NCI-H1092 (cell line): ENCODE measurements at places on chromosomes 7 and 10.

DNA sequence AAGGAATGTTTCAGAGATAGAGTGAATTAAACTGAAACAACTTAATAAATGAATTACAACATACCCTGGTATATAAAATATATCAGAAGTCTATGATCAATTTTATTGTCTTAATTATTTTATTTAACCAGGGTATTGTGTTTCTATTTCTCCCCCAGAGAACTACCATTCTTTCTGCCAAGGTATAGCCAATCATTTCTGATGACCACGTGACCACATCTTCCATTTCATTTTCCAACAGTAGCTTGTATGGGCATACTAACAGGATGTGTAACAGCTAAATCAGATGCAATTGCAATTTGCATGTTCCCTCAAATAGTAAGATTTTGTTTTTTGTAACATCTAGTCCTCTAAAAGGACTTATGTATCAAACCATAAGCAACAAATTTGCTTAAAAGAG is 123.9 kb upstream of the COL1A2 start:
- DNase-seq, result no peak

DNA sequence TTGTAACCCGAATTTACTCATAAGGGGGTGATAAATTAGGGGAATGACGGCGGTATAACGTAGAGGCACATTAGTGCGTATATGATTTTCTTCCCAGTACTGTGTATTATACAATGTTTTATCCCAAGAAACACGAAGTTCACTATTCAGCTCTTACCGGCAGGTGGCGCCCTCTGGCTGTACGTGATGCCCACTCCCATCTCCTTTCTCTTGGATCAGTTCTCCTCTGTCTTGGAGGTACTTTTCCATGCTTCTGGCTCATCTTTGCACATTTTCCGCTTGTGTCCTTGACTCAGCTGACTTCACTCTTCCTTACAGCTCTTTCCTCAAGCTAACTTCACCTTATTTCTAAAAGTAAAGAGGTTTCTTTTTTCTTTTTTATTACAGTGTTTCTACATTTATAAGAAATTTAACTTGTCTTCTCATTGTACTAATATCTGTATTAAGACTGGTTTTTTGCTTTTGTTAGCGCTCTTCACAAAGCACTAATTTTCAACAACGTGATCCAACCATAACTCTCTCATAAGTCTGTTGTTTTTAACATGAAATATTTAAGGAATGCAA is 21.3 kb downstream of the TMEM176B start:
- DNase-seq, result peak; percentile 70

DNA sequence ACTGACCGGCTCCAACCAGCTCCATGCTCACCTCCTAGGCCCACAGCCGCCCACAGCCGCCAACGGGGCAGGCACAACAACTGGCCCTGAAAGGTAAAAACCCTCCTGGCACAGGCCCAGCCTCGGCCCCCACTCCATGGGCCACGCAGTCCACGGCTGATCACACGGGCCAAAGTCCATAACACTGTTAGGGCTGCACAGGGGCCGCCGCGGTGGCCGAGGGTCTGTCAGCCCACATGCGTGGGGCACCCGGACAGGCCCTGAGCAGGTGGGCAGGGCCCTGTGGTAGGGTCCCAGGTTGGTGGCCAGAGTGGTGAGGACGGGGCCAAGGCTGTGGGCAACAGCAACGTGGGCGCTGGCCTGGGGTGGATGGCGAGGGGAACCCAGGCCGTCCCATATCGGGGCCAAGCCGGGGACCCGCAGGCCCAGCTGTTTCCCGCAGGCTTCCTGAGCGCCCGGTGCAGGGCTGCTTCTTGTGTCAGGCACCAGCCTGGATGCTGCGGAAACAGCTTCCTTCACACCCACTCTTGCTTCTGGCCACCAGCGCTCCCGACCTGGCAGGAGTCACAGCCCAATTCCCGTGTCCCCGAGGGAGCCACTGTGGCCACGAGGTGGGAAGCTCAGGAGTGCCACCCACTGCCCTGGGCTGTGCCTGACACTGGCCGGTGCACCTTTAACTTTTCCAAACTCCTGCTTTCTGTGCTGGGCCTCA is 29.2 kb downstream of the CYP2W1 start:
- no peak for DNase-seq

DNA sequence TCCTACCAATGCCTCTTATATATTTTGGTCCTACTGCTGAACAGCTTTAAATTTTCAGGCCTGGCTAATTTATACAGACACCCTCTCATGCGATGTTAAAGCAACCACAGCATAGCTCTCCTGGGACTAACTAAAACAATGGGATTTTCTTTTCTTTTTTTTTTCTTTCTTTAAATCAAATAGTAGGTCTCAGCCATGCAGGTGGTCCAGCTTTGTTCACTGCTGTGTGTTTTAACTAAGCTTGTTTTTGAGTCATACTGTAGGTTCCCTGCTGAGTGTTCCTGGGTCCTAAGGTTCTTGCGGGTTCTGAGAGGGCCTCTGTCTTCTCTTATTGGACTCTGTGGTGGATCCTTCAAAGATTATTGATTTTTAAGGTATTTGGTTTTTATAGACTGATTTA is 113.1 kb upstream of the SORCS1 start:
- DNase-seq, result no peak

GRCh38 chr10:576130-576465 is 113.4 kb downstream of the DIP2C start:
- DNase-seq, result no peak

DNA sequence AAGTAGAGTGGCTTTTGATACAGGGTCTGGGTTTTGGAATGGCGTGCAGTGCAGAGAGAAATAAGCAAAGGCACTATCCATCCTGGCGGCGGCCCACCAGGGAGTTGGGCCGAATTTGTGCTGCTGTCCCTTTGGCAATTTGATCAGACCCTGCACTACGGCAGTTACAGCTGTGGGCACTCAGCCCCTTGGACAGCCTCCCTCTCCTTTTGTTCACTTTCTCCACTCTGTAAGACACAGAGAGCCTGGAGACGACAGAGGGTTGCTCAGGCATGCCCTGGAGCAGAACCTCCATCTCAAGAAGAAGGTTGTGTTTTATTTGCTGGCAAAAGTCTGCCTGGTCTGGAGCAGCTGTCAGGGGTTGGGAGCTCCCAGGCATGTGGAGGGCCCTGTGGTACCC is 55.8 kb downstream of the LHPP start:
- no peak for DNase-seq

DNA sequence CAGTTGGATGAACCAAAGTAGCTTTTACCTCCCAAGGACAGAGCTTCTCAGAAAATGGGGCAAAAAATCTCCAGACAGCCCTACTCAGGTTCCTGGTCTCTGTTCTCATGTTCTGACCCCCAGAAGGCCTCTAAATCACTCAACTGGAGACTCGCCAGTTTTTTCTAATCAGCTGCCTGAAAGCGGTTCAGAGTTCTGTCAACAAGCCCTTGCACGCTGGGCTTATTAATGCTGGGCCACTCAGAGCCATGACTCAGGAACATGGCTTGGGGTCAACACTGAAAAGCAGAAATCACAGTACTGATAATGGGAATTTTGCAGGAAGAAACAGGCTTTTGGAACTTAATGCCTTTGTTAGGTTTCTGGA is 15.3 kb downstream of the ECHDC3 start:
- peak; percentile 46 for DNase-seq

- DNase-seq, result no peak
These were observed 13.5 kb downstream of the CCL26 start for GRCh38 chr7:75758491-75758890.

DNA sequence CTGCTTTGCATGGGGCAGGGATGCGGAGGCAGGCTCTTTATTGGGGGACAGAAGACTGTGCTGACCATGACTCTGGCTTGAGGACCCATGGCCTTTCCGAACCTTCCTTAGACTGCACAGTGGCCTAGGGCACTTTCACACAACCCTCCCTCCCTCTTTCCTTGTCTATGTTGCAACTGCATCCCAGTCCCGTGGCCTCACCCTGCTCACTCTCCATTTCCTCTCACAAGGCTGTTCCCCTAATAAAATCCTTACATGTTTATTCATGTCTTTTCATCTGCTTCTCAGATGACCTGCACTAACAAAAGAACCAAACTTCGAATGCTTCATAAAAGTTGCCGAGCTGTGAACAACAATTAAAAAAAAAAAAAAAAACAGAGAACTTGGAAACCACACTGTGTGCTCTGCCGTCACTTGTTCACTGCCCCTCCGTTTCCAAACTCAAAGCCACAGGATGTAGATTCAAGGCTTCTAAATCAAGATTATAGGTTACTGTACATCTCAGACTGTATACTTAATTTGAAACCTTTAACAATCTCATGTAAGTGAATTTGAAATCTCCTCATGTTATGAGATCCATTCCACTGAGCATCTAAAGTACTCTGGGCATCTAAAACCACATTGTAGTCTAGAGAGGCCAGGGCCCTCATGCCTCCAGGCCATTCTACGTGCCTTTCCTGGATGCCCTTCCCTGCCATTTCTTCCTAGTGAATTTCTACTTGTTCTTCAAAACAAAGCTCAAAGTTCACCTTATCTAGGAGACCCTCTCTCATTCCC is 265.9 kb downstream of the SNX13 start:
- DNase-seq, result no peak

DNA sequence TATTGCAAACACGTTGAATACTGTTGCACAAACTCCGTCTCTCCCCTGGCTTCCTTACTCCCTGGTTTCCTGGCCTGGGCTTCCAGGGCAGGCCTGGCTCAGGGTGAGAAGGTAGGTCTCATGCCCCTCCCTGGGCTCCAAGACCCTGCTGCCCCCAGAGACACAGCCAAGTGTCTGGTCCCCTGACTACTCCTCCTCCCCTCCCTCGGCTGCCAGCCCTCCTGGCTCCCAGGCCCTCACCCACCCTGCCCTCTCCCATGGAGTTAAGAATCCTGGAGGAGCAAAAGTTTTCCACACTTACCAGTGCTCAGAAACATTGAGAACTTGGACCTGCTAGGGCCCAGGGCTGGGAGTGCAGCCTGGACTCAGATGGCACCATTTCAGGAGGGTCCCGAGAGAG is 47.2 kb upstream of the RABGEF1 start:
- no peak for DNase-seq

- no peak for DNase-seq
These were observed 126.4 kb upstream of the TCF7L2 start for GRCh38 chr10:112823604-112824003.

- DNase-seq, result peak; percentile 21
These were observed 118.2 kb downstream of the SNX10 start for GRCh38 chr7:26409661-26410547.

DNA sequence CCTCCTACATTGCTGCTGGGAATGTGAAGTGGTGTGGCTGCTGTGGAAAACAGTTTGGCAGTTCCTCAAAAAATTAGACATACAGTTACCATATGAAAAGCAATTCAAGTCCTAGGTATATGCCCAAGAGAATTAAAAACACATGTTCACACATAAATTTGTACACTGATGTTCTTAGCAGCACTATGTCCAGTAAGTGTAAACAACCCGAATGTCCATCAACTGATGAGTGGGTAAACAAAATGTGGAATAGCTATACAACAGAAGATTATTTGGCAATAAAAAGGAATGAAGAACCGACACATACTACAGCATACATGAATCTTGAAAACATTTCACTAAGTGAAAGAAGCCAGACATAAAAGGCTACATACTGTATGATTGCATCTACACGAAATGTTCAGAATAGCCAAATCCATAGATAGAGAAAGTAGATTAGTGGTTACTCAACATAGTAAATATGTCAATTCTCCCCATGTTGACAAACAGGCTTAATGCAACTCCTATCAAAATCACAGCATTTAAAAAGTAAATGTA is 17.2 kb downstream of the CEP41 start:
- DNase-seq, result no peak

DNA sequence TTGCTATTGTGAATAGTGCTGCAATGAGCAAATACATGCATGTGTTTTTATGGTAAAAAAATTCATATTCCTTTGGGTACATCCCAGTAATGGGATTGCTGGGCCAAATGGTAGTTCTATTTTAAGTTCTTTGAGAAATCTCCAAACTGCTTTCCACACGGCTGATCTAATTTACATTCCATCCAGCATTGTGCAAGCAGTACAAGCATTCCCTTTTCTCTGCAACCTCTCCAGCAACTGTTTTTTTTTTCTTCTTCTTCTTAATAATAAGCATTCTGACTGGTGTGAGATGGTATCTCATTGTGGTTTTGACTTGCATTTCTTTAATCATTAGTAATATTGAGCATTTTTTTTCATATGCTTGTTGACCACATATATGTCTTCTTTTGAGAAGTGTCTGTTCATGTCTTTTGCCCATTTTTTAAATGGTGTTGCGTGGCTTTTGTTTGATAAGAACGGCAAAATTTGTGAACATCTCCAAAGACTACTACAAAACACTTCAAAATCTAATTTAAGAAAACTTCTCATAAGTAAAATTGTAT is 136.1 kb upstream of the MYO3A start:
- no peak for DNase-seq

DNA sequence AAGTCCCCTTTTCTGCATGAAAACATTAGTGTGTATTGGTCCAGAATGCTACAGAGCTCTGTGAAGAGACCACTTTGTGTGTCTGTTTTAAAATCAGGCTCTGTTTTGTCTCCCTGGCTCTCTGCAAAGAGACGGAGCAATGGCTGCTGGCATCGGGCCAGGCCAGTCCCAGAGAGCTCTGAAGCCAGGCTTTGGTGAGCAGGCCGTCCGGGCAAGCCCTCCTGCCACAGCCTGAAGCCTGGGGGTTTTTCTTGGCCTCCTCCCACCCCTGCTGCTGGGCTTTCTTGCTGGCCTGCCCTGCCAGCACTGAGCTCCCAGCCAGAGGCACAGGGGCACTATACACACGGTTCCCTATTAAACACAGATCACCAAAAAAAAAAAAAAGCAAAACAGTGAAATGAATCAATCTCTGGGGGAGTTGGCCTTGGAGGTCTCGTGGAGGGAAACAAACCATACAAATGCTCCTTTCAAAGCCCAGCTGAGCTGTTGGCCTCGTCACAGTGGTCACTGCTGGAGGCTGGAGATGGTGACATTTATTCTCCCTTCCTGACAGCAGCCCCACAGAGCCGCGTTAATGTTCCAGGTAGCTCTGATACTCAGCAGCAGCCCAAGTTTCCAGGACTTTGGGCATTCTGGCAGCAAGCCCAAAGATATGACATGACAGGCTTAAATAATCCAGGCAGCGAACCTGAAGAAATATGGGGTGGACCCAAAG is 237.2 kb downstream of the TCF7L2 start:
- DNase-seq, result no peak

GRCh38 chr10:114470956-114471905 is 66.9 kb upstream of the AFAP1L2 start:
- DNase-seq, result peak; percentile 55

DNA sequence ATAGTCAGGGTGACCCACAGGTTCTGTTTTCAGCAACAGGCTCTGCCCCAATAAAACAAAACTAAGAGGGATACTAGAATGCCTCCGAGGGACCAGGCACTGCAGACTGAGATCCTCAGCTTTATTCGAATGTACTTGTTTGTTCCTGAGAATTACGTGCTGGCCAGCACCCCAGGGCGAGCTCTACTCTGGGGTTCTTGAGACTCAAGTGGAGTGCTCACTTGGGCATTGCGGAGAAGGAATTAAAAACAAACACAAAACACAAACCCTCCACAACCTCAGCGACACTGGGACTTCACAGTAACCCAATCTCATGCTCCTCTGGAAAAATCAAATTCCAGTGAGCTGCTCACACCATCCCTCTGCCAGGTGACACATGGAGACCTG is 250.7 kb downstream of the TNS3 start:
- no peak for DNase-seq
